ENCODE measurements at places on chromosomes 7 and 10. TPM values are rescaled to one million over a fixed set of nuclear protein-coding genes. Genes with fewer than 3 reads are reported as not detected.

The PYROXD2 gene
- 4.6 TPM for total RNA-seq

The GPR146 gene
- 1.9 TPM for total RNA-seq

The CD36 gene
- total RNA-seq: 0.08 TPM

The GBX1 gene
- not detected for total RNA-seq

The PRKCQ gene
- not detected for total RNA-seq

The COMMD3 gene
- 69.6 TPM for total RNA-seq

The KCNH2 gene
- total RNA-seq: not detected

The STMP1 gene
- total RNA-seq: 45.2 TPM

The EEF1AKMT2 gene
- 21.9 TPM for total RNA-seq

The EPO gene
- not detected for total RNA-seq

The CCDC3 gene
- total RNA-seq: 15.0 TPM

The SUGCT gene
- 11.9 TPM for total RNA-seq

The LIPN gene
- total RNA-seq: not detected

The MUC12 gene
- not detected for total RNA-seq

The DYNC1I1 gene
- 43.3 TPM for total RNA-seq

The SFRP4 gene
- total RNA-seq: 0.16 TPM

The SMKR1 gene
- not detected for total RNA-seq

The ANLN gene
- 33.5 TPM for total RNA-seq

The GNAT3 gene
- total RNA-seq: not detected

The SPAM1 gene
- total RNA-seq: not detected

The FXYD4 gene
- not detected for total RNA-seq

The ARMC3 gene
- not detected for total RNA-seq

The NPFFR1 gene
- not detected for total RNA-seq

The IDI2 gene
- not detected for total RNA-seq

The FAM131B gene
- 18.4 TPM for total RNA-seq

The TAS2R41 gene
- total RNA-seq: not detected

The NXPH1 gene
- total RNA-seq: not detected

The CNPY1 gene
- not detected for total RNA-seq

The NRCAM gene
- total RNA-seq: 81.8 TPM

The POMZP3 gene
- 9.6 TPM for total RNA-seq

The TIMM23 gene
- total RNA-seq: 61.1 TPM

The WNT16 gene
- 0.81 TPM for total RNA-seq

The CNTNAP2 gene
- 1.4 TPM for total RNA-seq

The SORBS1 gene
- total RNA-seq: 1.7 TPM

The KNDC1 gene
- total RNA-seq: not detected

The CFAP70 gene
- total RNA-seq: 0.86 TPM

The AGMO gene
- total RNA-seq: 1.7 TPM

The BLVRA gene
- total RNA-seq: 21.2 TPM

The DLX5 gene
- 6.0 TPM for total RNA-seq

The VKORC1L1 gene
- total RNA-seq: 23.1 TPM

The PALD1 gene
- 3.1 TPM for total RNA-seq

The ZNF804B gene
- not detected for total RNA-seq

The LBX1 gene
- not detected for total RNA-seq

The RSPH10B2 gene
- 0.81 TPM for total RNA-seq

The DPP6 gene
- total RNA-seq: not detected

The ANKRD61 gene
- not detected for total RNA-seq

The NANOS1 gene
- 9.1 TPM for total RNA-seq

The CHAT gene
- not detected for total RNA-seq

The H2BK1 gene
- 1.1 TPM for total RNA-seq
